SK-N-SH (cell line): ENCODE measurements at places on chromosomes 6 and 20. TPM values are rescaled to one million over a fixed set of nuclear protein-coding genes. Genes with fewer than 3 reads are reported as not detected.

QKI gene
- 51.1 and 67.2 TPM in 2 replicates for polyA plus RNA-seq

DNA sequence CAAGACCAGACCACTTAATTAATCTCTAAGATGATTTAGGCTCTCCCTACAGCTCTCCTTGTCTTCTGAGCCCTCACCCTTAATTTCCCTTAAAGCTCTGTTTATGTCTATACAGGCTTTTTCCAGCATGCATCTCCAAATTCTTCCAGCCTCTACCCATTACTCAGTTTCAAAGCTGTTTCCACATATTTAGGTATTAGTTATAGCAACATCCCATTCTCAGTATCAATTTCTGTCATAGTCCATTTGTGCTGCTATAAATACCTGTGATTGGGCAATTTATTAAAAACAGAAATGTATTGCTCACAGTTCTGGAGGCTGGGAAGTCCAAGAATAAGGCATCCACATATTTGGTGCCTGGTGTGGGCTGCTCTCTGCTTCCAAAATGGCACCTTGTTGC, 2.3 kb upstream of the SERPINB1 start:
- H3K4me3 ChIP-seq, result no peak overlapping the region
- H3K36me3 ChIP-seq, result no peaks in the 10 kb centered on the region
- no peaks in the 10 kb centered on the region for H3K27me3 ChIP-seq
- no peak overlapping the region for H3K27ac ChIP-seq

DNA sequence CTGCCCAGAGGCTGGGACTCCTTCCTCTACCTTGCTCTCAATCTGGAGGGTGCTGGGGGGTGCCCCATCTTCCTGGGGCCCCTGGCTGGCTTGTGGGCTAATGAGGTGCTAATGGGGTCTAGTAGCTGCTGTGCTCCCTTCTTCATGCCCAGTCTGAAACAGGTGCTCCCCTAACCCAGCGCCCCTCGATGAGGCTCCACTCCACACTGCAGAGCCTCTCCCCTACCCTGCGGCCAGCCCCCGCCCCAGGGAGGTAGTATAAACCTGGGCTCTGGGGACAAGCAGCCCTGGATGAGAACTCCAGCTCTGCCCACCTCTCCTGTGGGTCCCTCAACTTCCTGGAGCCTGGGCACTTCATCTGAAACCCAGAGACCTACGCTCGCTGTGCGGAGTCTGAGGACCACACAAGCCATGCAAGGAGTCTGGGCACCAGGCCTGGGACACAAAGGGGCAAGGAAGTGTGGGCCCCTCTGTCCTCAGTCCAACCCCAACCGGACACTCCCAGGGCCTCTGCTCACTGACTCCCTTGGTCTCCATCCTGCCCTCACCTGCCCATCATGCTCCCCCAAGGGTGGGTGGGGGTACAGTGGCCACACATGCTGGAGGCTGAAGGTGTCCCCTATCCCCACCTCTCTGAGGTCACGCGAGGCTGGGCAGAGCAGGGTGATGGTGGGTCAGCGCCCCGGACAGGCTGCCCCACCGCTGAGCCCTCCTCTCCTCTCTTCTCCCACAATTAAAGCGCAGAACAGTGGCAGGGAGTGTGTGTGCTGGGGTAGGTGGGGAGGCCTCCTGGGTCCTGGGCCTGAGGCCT, 6.1 kb downstream of the RPL10A start:
- H3K4me1 ChIP-seq, result peaks cover 21% of the 10 kb centered on the region
- DNase-seq, result no peak
- H3K36me3 ChIP-seq, result peaks cover 28% of the 10 kb centered on the region
- H3K27ac ChIP-seq, result no peak overlapping the region

RSPH4A gene
- polyA plus RNA-seq, result 0.30 and 0.37 TPM in 2 replicates

DNA sequence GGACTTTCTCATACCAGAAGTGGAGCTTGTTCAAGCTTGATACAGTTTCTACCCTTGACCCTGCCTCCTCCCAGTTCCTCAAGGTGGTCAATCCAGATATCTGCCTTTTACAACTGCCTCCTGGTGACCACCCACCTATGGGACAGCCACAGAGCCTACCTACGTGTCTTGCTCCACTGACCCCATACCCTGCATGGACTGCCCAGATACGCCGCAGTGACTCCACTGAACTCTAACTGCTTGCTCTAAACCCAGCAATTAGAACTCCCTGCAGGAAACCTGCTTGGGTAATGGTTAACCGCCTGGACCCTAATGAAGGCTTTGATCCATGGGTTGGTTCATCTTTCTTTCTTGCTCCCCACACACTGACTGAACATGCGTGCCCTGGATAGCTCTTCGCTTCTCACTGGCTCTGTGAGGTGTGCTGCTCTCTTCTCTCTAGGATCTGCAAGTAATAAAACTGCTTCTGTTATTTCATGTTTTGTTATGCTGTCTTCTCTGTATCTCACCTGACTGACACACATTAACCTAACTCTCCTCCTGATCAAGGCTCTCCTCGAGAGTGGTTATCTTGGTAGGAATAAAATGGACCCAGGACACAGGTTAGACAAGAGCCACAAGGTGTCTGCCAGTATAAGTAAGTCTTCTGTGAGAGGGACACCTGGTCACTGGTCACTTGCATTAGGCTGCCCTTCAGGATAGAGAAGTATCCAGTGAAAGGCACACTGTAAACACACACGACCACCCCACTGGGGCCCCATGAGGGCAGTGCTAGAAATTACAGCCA, 79.2 kb downstream of the CHD6 start:
- no peak for DNase-seq
- no peaks in the 10 kb centered on the region for H3K27me3 ChIP-seq
- no peak overlapping the region for H3K4me3 ChIP-seq
- H3K27ac ChIP-seq, result no peak overlapping the region
- H3K36me3 ChIP-seq, result peaks cover 15% of the 10 kb centered on the region

- peaks cover 58% of the 10 kb centered on the region for H3K36me3 ChIP-seq
- no peak for DNase-seq
- H3K27ac ChIP-seq, result no peak overlapping the region
- no peak overlapping the region for H3K4me3 ChIP-seq
- H3K27me3 ChIP-seq, result no peaks in the 10 kb centered on the region
Measured at GRCh38 chr6:170344631-170345576, 38.3 kb downstream of the FAM120B start.

SOBP gene
- polyA plus RNA-seq, result 0.21 and 0.61 TPM in 2 replicates

EYA4 gene
- 0.08 and 0.18 TPM in 2 replicates for polyA plus RNA-seq
